ENCODE measurements at places on chromosomes 7 and 10. TPM values are rescaled to one million over a fixed set of nuclear protein-coding genes. Genes with fewer than 3 reads are reported as not detected.

DNA sequence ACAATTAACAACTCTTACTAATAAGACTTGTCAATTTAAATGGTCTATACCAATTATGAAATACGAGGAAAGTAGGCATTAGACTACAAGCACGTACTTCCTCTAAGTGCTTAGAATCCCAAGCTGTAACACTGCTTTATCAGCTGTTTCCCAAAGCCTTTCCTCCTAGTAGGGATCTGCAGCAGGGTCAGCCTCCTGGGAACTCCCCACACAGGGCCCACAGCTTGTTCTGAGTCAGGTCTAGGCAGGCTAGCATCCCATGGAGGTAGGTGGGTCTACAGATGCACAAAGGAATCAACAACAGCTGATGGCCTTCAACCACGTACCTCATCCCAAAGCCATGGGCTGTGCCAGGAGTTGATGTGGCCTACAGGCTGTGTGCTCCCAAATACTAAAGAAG is 14.7 kb downstream of the MMS19 start:
- no peak overlapping the region for H3K27ac ChIP-seq
- no peaks in the 10 kb centered on the region for H3K27me3 ChIP-seq
- H3K4me3 ChIP-seq = no peak overlapping the region
- H3K36me3 ChIP-seq = peaks cover 48% of the 10 kb centered on the region
- H3K4me1 ChIP-seq = peaks cover 3% of the 10 kb centered on the region

Gene CNPY1
- not detected for total RNA-seq

Gene PSD
- 0.72 TPM for total RNA-seq

DNA sequence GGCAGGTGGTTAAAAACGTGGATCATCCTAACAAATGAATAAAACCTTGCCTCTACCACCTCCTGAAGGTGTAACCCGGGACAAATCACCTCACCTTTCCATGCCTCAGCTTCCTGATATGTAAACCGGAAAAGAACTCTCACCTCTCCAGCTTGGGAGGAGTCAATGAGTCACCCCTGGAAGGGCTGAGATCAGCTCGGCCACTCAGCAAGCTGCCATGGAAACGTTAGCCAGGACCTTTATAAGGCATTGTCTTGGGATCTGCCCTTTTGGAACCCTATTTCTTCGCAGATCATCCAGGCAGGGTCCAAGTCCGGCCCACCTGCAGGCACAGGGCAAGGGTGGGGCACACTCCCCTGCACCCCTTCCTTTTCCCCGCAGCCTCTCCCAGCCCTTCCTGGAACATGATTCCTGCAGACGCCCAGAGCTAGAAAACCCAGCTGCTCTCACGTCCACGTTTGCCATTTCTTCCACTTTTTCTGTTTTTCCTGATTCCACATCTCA is 81.6 kb upstream of the PFKP start:
- H3K27me3 ChIP-seq = peaks cover 7% of the 10 kb centered on the region
- H3K4me3 ChIP-seq = peak overlapping the region; percentile 58
- no peaks in the 10 kb centered on the region for H3K36me3 ChIP-seq

DNA sequence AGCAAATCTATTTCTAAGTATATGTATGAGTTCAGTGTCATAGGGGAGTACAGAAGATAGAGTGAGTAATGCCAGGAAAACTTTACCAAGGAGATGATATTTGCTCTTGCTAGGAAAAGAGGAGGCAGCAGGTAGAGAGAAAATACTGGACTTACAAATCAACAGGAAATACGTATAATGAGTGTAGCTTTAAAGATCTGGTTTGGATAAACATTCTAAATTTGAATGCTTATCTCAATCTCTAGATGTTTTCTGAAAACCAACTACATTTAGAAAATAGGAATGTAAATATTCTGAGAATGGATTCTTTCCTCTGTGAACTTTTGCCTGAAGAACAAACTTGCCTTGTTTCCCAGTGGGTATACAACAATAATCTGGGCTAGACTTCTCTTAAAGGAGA is 46.9 kb upstream of the GNAI1 start:
- peaks cover 29% of the 10 kb centered on the region for H3K4me1 ChIP-seq
- H3K27ac ChIP-seq = peak overlapping the region; percentile 62
- H3K36me3 ChIP-seq = no peaks in the 10 kb centered on the region
- H3K27me3 ChIP-seq = no peaks in the 10 kb centered on the region

Gene TUBB8
- total RNA-seq = not detected

DNA sequence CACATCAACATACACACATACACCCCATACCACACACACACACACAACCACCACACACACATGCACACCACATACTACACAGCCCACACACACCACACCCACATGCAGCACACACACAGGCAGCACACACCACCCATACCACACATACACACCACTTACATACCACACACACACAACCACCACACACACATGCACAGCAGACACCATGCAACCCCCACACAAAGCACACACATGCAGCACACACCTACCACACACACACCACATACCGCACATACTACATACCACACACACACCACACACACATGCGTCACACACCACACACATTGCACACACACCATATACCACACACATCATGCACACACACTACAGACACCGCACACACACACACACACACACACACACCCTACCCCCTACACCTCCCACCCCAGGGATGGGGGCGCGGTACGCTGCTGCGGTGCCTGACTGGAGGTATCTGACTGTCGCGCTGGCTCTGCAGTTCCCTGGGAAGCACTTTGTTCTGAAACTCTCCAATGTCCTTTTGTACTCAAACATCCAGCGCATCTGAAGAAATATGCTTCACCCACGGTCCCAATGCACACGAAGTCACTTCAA is 5.4 kb upstream of the TRPV6 start:
- H3K4me3 ChIP-seq = no peak overlapping the region
- H3K27me3 ChIP-seq = peaks cover 3% of the 10 kb centered on the region
- no peak overlapping the region for H3K27ac ChIP-seq
- H3K4me1 ChIP-seq = no peaks in the 10 kb centered on the region

- H3K27me3 ChIP-seq = no peaks in the 10 kb centered on the region
- DNase-seq = no peak
- peaks cover 7% of the 10 kb centered on the region for H3K4me1 ChIP-seq
- H3K4me3 ChIP-seq = no peak overlapping the region
- H3K27ac ChIP-seq = no peak overlapping the region
Observed at GRCh38 chr7:19101472-19101871, 16.0 kb downstream of the TWIST1 start.

GRCh38 chr10:34760606-34761005 is 54.5 kb downstream of the PARD3 start:
- H3K27ac ChIP-seq = no peak overlapping the region
- H3K36me3 ChIP-seq = no peaks in the 10 kb centered on the region
- no peak for DNase-seq
- H3K4me1 ChIP-seq = peaks cover 29% of the 10 kb centered on the region

DNA sequence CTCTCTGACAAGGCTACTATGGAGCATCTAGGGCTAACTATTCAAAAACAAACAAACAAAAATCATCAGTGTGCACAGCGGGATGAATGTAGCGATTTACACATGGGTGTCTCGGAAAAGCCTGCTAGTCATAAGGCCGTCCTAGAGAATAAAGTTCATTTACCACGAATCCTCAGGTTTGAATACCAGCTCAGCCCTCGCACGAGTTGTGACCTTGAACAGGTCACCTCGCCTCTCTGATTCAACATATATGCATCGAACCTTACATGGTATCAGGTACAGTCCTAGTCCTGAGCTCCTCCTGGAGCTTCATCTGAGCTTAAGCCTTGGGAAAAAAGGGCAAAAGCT is 572 bp downstream of the ATP5MF start:
- DNase-seq = no peak
- peaks cover 13% of the 10 kb centered on the region for H3K4me1 ChIP-seq
- peak overlapping the region; percentile 78 for H3K4me3 ChIP-seq
- peaks cover 14% of the 10 kb centered on the region for H3K36me3 ChIP-seq
- H3K27ac ChIP-seq = peak overlapping the region; percentile 83
- no peaks in the 10 kb centered on the region for H3K27me3 ChIP-seq

- H3K4me3 ChIP-seq = no peak overlapping the region
- no peaks in the 10 kb centered on the region for H3K27me3 ChIP-seq
- no peaks in the 10 kb centered on the region for H3K36me3 ChIP-seq
Observed at GRCh38 chr7:90844421-90844820, 248.3 kb downstream of the CDK14 start.

DNA sequence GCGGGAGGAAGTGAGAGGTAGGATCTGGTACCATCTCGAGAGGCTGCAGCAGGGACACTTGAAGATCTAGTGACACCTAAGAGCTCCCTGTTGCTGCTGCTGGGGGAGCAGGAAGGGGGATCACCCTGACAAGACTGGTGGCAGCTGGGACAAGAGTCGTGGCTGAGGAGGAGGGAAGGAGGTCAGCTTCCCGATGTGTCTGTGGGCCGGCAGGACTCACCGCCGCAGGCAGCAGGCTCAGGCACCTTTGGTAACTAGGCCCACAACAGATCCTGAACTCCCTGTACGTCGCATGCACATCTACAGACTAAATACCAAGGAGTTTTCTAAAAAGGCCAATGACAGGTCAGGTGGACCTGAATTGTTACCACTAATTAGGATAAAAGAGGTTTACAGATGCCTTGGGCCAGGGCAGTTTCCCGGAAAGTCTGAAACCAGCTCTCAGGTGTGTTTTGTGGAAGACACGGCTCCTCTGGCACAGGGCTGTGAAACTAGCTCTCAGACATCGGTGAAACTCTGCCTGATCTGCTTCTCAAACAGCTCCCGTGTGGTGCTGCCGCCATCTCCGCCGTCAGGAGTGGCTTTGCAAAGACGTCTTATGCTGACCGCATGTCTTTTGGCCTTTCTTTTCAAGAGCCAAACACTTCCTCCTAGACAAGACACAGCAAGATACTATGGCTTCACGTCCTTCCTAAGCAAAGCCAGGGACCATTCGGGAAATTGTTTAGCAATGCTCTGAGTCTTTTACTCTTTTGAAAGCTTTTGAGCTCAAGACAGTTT is 609.7 kb downstream of the PTPRN2 start:
- no peaks in the 10 kb centered on the region for H3K27me3 ChIP-seq
- H3K4me3 ChIP-seq = no peak overlapping the region
- no peaks in the 10 kb centered on the region for H3K36me3 ChIP-seq
- DNase-seq = peak; percentile 48
- H3K4me1 ChIP-seq = no peaks in the 10 kb centered on the region
- no peak overlapping the region for H3K27ac ChIP-seq

GRCh38 chr10:57799625-57800024 is 468.1 kb downstream of the IPMK start:
- no peaks in the 10 kb centered on the region for H3K4me1 ChIP-seq
- no peaks in the 10 kb centered on the region for H3K36me3 ChIP-seq
- DNase-seq = no peak
